Activated T-cell treated with anti-CD3 and anti-CD28 coated beads, Interleukin-2, amount 50 U/mL, for 4 hours (primary cell): ENCODE measurements at places on chromosomes 3 and 15.

DNA sequence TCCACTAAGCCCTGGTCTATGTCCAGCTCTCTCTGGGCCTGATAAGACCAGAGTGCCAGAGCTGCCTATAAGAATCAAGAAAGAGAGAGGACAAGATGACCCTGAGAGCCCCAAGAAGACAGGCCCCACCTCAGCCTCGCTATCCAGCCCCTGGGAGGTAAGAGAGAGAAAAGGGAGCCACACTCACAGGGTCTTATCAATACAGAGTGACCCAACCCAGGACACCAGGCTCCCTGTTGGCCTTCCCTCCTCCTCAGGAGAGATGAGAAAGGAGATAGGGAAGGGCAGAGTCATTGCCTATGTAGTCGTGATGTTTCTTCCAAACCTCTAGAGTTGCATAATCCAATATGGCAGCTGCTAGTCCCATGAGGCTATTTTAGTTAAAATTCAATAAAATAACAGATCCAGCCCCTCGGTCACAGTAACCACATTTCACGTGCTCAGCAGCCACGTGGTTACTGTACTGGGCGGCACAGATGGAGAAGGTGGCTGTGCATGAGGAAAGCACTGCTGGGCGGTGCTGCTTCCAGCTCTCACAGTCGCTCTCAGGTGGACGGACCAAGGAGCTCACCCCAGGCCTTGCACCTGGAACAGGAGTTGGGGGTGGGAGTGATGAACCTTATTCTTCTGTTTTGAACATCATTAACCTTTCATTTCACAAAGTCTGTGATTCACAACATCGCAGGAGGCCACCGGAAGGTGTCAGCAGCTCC lies 525.8 kb downstream of the SHQ1 start:
- DNase-seq = no peak

- DNase-seq = no peak
These were observed 507 bp upstream of the GOLIM4 start for GRCh38 chr3:168096210-168096652.

GRCh38 chr3:9398700-9399336 lies 1.4 kb downstream of the SETD5 start:
- no peak for DNase-seq

DNA sequence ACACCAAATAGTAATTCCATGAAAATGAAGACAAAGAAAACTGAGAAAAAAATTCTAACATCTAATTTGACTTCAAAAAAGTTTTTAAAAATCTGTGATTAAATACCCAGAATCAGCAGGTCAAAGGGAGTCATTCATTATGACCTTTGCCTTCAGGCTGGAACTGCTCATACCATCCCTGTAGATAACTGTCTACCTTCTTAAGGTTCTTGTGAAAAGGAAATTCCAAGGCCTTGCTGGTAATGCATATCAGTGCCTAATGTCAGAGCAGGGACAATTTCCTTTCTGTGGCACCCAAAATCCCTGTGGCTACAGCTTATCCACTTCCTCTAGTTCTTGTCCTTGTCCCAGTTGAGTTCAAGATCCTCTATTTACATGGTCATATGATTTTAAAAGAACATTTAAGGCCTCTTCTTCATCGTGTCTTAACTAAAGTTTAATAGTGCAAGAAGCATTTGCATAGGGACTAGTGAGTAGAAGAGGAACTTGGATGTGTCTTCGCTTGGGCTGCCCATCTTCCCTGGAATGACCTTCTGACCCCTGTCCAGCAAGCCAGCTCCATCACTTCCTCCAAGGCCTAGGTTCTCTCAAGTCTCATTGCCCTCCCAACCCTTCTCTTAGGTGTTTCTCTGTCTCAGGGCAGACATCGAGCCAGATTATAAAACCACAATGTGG lies 8.7 kb upstream of the PLCL2 start:
- DNase-seq = no peak

GRCh38 chr15:87910301-87910700 lies 346.2 kb downstream of the NTRK3 start:
- DNase-seq = no peak

DNA sequence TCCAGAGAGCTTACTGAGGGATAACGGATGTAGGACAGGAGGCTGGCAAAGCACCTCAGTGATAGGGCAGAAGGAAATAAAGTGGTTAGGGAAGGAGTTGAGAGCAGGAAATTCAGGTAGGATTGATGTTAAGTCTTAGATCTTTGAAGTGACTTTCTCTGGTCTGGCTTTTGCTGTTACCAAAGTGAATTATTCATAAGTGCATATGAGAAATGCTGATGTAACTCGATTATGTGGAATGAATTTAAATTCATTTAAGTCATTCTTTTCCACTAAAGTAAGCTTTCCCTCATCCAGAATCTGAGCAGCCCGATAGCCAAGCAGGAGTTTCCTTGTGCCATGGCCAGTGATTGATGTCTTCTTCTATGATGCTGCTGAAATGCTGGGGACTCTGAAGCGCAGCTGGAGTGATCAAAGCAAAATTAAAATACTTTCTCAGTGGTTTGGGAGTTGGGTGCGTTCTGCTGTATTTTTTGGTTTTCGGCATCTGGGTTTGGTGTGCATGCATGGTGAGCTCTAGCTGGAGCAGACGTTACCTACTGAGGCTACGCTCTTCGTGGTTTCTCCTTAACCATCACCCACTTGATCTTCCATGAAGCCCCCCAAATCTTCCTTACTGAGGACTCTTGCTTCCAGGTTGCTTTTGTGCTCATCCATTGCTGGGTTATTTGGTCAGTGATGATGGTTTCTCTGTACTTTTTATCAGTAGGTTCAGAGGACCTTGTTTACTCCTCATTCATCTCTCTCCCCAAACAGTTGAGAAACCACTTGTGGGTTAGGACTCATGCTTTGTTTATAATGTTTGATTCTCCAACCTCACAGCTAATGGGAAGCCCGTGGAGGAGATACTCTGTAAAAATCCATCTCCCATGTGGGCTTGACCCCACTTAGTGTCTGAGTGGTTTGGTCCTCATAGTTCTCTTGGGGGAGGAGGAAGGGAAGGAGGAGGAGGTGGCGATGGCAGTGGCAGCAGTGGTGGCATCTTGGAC lies 72.5 kb downstream of the IGF1R start:
- no peak for DNase-seq
